ENCODE measurements at places on chromosomes 16 and 17.

DNA sequence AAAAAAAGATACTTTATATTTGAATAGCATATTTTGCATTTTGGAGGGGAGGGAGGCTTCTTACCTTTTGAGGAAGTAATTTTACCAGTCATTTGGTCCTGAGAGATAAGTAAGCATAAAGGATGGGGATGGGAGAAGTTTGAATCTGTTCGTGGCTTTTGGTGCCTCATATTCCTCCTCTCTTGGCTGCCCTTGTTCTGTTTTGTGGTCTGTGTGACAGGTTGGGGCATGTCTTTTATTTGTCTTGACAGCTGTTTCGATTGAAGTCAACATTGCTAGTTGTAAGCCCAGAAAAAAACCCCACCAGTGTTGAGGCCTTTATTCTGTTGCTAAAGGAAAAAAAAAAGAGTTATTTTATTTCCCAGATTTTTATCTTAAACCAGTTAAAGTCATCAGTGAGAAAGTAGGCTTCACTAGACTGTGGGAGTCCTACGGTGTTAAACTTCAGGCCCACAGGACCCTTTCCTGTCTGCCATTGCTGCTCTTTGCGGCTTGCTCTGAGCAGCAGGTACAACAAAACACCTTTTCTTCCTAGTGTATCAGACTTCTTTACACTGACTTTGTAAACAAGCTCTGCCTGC lies 11.4 kb downstream of the SLC7A6 start:
- DNase-seq, result no peak

DNA sequence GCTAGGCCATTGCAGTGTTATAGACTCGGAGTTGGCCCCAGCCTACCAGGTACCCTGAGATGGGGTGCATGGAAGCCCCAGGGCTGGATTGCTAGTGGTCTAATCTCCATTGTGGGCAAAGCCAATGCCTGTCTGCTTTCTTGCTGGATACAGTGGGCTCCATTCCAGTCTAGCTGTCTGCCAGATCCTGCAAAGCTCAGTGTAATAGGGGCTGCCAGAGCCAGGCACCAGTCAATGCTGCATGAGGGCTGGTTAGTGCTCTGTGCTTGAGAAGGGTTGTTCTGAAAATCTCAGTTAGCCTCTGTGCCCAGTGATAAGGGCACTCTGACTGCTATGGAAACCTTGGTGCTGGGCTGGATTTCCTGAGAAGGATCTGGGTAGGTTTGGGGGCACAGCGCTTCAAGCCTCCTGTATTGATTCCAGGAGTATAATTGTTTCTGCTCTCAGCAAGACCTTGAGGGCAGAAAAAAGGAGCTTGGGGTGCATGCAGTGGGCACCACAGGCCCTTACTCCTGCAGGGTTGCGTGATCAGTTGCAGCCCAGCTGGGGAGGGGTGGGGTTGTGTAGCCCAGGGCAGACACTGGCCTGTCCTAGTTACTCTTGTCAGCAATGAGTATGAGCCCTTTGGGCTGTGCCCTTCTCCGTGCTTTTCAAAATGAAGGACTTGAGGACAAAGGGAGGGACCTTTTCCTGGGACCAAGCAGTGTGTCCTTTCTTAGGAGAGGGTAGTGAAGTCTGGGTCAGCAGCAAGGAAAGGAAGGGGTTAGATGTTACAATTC lies 19.0 kb downstream of the SMPD3 start:
- no peak for DNase-seq

- no peak for DNase-seq
Observed at GRCh38 chr17:65588181-65588808, 26.8 kb upstream of the AXIN2 start.

DNA sequence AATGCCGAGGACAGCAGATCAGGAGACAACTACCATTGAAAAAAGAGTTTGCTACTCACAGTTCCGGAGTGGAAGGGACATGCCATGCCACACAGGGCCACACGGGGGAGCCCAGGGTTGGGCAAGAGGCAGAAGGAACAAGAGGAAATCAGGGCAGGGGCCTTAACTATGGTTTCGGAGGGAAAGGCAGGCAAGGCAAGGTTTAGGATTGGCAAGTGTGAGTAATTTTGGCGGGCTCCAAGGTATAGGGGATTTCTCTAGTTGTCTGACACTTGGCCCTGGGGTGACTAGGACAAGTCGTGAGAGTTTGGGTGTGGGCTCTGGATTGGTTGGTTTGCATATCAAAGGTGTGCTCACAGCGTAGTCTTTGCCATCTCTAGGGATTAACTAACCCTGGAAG lies 27.0 kb upstream of the NTN1 start:
- DNase-seq, result peak; percentile 51

GRCh38 chr17:36686123-36686669 lies 84.8 kb downstream of the MRM1 start:
- DNase-seq, result no peak

GRCh38 chr17:61366076-61366714 lies 33.4 kb upstream of the TBX2 start:
- DNase-seq, result no peak

- DNase-seq, result no peak
Observed at GRCh38 chr17:72388765-72389473, 268.1 kb downstream of the SOX9 start.

DNA sequence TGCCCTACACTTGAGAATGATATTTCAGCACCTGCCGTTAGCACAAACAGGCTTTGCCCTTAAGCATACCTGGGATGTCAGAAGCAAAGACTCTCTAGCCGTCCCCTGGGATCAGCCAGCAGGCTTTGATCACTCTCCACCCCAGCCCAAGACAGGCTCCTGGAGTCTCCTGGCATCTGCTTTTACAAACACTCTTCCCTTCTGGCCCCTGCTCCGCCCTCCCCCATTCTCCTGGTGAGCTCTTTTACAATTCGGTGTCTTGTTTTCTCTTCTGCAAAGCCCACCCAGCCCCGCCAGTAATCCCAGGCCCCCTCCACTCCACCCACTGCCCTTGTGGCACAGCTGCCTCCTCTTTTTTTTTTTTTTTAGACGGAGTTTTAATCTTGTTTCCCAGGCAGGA lies 50.4 kb downstream of the KATNIP start:
- DNase-seq, result no peak

GRCh38 chr16:86994651-86995171 lies 322.5 kb downstream of the C16orf95 start:
- DNase-seq, result no peak

- no peak for DNase-seq
Observed at GRCh38 chr17:64024215-64024654, 3.8 kb upstream of the ICAM2 start.

DNA sequence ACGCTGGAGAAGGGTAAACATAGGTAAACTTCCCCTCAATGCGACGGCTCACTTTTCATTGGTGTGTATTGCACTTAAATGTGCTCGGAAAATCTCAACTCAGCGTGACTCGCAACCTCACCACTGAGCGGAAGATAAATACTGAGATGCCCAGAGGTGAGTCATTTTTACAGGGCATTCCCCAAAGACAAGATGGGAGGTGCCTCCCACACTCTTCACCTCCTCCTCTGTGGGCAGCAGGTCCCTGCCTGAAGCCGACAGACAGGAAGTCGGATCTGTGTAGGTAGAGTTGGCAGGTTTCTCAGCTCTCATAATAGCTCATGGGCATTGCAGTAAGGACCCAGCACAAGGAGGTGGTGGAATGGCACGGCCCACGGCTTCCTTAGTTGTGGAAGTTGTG lies 274.6 kb upstream of the HSBP1 start:
- no peak for DNase-seq

DNA sequence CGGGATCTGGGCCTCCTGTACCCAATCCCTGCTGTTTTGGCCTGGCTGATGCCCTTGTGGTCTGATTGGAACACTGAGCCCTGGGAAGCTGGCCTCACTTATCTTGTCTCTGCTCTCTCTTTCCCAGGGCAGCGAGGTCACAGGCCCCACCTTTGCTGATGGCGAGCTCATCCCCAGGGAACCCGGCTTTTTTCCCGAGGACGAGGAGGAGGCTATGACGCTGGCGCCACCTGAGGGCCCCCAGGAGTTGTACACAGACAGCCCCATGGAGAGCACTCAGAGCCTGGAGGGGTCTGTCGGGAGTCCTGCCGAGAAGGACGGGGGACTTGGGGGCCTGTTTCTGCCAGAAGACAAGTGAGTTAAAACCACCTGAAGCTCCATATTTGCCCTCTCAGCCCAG lies 126.0 kb downstream of the RAB11FIP4 start:
- no peak for DNase-seq

- DNase-seq, result no peak
Observed at GRCh38 chr16:69089091-69089910, 16.2 kb upstream of the HAS3 start.

DNA sequence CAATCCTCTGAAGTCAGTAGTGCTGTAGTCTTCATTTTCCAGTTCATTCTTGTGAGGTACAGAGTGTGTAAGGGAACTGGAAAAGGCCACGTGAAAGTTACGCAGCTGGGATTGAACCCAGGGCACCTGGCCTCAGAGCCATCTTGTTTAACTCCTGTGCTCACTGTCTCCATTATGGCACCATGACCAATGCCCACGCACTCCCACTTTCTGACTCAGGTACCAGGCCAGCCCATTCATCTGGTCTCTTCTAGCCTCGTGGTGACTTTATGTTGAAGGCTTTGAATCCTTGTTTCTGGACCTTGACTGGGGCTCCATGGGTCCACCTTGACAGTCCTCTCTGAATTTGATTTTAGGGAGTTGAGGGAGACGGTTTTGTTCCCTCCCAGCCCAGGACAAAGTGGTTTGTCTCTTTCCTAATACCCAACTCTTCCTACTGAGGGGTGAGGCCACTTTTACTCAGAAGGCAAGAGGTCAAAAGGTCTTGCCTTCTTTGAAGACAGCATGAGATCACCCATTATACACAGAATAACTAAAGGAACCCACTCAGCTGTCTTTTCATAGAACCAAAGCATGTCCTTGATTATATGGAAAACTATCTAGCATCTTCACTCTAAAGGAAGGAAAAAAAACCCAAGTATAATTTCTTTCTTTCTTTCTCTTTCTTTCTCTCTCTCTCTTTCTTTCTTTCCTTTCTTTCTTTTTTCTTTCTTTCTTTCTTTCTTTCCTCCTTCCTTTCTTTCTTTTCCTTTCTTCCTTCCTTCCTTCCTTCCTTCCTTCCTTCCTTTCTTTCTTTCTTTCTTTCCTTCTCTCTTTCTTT lies 50.0 kb downstream of the OTOA start:
- no peak for DNase-seq

DNA sequence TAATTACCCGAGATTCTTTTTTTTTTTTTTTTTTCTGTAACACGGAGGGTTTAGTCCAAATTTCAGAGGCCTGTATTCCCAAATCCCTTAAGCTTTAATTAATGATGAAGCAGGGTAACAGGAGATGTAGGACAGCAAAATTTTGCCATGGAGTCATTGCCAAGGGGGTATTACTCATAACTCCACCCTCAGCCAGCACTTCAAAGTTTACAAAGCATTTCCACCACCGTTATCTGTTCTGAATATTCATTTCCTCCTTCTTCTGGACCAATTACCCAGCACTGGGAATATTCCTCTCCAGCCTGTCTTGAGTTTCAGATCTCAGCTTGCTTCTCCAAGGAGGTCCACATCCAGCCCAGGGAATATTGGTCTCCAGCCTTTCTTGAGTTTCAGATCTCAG lies 747.5 kb upstream of the EEF2KMT start:
- DNase-seq, result no peak

DNA sequence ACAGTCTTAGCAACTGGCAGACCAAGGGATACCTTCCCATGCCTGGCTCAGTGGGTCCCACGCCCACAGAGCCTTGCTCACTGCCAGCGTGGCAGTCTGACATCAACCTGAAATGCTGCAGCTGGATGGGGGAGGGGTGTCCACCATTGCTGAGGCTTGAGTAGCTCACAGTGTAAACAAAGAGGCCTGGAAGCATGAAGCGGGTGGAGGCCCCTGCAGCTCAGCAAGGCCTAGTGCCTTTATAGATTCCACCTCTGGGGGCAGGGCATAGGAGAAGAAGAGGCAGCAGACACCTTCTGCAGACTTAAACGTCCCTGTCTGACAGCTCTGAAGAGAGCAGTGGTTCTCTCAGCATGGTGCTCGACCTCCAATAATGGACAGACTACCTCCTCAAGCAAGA lies 263.2 kb downstream of the KIF2B start:
- DNase-seq, result no peak

- DNase-seq, result no peak
Observed at GRCh38 chr17:28567604-28568003, 3.7 kb downstream of the PIGS start.

DNA sequence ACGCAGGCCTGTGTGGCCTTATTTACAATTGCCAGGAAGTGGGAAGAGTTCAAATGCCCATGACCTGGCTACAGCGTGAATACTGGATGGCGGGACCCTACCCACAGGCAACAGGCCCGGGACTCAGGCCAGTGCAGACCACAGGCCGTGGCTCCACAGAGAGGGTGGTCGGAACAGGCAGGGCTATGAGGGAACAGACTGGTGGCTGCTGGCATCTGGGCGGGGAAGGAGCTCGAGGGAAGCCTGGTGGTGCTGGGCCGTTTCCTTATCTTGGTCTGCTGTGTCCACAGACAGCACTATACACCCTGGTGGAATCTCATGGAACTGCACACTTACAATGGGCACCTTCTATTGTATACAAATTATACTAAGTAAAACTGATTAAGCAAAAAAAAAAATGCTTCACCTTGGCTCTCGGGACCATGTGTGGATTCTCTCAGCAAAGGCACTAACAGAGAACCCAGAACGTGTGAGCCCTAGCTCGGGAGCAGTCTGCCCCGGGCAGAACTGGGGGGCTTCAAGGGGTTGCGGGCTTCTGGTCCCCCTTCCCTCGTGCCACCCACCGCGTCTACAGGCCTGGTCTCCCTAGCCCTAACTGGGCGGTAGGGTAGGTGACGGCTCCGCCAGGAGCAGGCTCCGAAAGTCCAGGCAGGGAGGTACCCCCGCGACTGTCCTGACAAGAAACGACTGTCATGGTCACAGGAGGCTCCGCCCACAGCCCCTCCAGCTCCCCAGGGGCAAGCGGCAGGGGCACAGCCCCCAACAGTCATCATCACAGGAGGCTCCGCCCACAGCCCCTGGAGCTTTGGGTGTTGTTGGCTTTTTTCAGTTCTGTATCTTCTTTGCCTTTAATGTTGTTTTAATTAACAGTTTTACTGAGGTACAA lies 21.8 kb downstream of the CEP131 start:
- DNase-seq, result no peak

- no peak for DNase-seq
Observed at GRCh38 chr16:89958068-89958467, 9.5 kb downstream of the DEF8 start.

DNA sequence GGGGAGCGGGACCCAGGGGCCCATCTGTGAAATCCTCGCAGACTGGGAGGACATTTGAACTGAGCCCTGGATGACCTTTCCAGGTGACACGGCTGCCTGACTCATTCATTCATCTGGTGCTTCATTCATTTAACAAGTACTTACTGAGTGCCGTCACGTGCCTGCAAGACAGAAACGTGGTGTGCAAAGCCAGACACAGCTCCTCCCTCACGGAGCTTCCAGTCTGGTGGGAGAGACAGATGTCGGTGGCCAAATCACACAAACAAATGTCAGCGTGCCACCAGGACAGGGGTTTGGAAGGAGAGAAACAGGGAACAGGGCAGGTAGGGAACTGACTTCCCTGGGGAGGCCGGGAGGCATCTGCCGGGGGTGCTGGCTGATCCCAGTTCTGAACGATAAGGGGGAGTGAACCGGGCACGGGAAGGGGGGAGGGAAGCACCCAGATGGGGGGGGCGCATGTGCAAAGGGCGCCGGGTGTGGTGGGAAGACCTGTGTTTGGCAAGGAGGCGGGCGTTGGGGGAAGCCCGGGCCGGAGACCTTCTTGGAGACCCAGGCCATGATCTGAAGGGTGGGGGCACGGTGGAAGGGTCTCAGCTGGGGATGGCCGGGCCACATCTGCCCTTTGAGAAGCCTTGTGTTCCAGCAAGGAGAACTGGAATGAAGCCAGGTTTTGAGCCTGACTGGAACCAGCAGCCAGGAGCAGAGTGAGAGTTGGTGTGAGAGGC lies 93.6 kb upstream of the CIBAR2 start:
- no peak for DNase-seq
